ENCODE measurements at places on chromosomes 5 and 9.

GRCh38 chr5:137051161-137051560 lies 448.0 kb downstream of the SPOCK1 start:
- H3K4me1 ChIP-seq, result no peaks in the 10 kb centered on the region
- H3K36me3 ChIP-seq, result no peaks in the 10 kb centered on the region
- no peaks in the 10 kb centered on the region for H3K27me3 ChIP-seq
- DNase-seq, result no peak
- no peak overlapping the region for H3K4me3 ChIP-seq

DNA sequence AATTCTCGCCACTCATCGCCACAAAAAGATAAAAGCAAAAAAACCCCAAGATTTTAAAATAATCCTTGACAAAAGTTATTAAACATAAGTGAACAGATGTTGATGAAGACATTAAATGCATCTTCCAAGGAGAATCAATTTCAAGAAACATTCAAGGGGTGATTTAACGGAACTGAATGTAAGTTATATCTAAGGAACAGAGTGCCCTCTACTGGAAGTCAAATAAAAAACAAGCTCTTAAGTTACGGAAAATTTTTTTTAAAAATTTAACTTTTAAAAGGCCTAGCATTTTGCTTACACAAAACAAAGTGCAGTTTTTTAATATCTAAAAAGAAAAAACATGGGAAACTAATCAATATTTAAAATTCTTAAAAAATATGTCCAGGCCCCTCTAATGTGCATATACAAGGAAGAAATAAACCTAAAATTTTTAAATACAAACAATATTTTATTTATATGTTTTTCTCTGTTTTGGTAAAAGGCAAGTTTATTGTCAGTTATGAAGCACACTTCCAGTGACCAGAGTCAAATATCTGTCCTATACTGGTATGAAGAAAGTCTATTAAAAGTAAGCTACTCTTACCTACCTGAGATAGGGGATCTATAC lies 28.0 kb downstream of the TEX10 start:
- H3K36me3 ChIP-seq, result peaks cover 13% of the 10 kb centered on the region
- no peak overlapping the region for H3K4me3 ChIP-seq
- no peaks in the 10 kb centered on the region for H3K4me1 ChIP-seq
- H3K27ac ChIP-seq, result no peak overlapping the region

DNA sequence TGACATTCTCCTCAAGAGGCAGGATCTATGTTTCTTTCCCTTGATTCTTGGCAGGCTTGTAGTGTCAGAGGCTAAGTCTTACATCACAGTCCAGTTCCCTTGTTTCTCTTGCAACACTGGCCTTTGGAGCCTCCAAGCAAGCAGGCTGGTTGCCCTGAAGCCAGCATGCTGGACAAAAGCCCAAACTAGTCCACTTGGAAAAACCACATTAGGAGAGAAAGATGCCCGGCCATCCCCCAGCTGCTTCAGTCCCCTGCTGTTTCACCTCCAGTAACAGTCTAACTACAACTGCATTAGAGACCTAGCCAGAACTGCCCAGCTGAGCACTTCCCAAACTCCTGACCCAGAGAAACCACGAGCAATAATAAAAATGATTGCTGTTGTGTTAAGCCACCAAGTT lies 87.6 kb downstream of the ADAMTS6 start:
- H3K4me1 ChIP-seq, result no peaks in the 10 kb centered on the region
- no peak overlapping the region for H3K27ac ChIP-seq
- no peaks in the 10 kb centered on the region for H3K27me3 ChIP-seq
- H3K4me3 ChIP-seq, result no peak overlapping the region
- DNase-seq, result no peak
- H3K36me3 ChIP-seq, result no peaks in the 10 kb centered on the region

- peaks cover 18% of the 10 kb centered on the region for H3K27me3 ChIP-seq
- H3K27ac ChIP-seq, result no peak overlapping the region
- H3K4me1 ChIP-seq, result no peaks in the 10 kb centered on the region
- no peaks in the 10 kb centered on the region for H3K36me3 ChIP-seq
These were observed 18.7 kb downstream of the NSG2 start for GRCh38 chr5:174064171-174064570.

GRCh38 chr5:74570250-74570649 lies 70.3 kb downstream of the ENC1 start:
- H3K4me1 ChIP-seq, result no peaks in the 10 kb centered on the region
- H3K4me3 ChIP-seq, result no peak overlapping the region
- H3K36me3 ChIP-seq, result peaks cover 3% of the 10 kb centered on the region
- no peak overlapping the region for H3K27ac ChIP-seq
- DNase-seq, result no peak
- no peaks in the 10 kb centered on the region for H3K27me3 ChIP-seq

GRCh38 chr5:123610665-123611405 lies 98.9 kb downstream of the CSNK1G3 start:
- peaks cover 26% of the 10 kb centered on the region for H3K36me3 ChIP-seq
- peaks cover 13% of the 10 kb centered on the region for H3K4me1 ChIP-seq
- DNase-seq, result peak; percentile 8
- H3K4me3 ChIP-seq, result no peak overlapping the region
- H3K27ac ChIP-seq, result no peak overlapping the region

GRCh38 chr5:177529247-177530203 lies 12.8 kb upstream of the DDX41 start:
- no peaks in the 10 kb centered on the region for H3K27me3 ChIP-seq
- H3K4me3 ChIP-seq, result no peak overlapping the region
- peak overlapping the region; percentile 56 for H3K27ac ChIP-seq
- DNase-seq, result no peak
- peaks cover 29% of the 10 kb centered on the region for H3K36me3 ChIP-seq

DNA sequence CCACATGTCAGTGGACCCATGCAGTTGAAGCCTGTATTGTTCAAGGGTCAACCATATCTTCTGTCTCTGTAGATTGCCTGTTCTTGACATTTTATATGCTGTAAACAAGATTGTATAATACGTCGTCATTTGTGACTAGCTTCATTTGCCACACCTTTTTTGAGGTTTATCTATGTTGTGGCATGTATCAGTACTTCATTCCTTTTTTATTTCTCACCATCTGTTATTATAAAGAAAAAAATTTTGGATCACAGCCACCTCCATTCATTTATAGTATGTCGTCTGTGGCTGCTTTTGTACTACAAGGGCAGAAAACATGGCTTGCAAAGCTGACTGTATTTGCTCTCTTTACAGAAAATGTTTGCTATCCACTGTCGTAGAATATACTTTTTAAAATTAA lies 72.4 kb downstream of the TEK start:
- no peaks in the 10 kb centered on the region for H3K27me3 ChIP-seq
- no peaks in the 10 kb centered on the region for H3K36me3 ChIP-seq
- no peaks in the 10 kb centered on the region for H3K4me1 ChIP-seq
- no peak overlapping the region for H3K4me3 ChIP-seq
- no peak for DNase-seq

GRCh38 chr9:90107726-90108655 lies 503.2 kb downstream of the GADD45G start:
- no peak for DNase-seq
- peaks cover 6% of the 10 kb centered on the region for H3K27me3 ChIP-seq
- H3K36me3 ChIP-seq, result no peaks in the 10 kb centered on the region
- no peak overlapping the region for H3K4me3 ChIP-seq
- no peak overlapping the region for H3K27ac ChIP-seq

GRCh38 chr9:106911951-106912350 lies 49.0 kb downstream of the ZNF462 start:
- H3K27me3 ChIP-seq, result no peaks in the 10 kb centered on the region
- H3K36me3 ChIP-seq, result no peaks in the 10 kb centered on the region
- DNase-seq, result no peak
- H3K4me1 ChIP-seq, result no peaks in the 10 kb centered on the region
- no peak overlapping the region for H3K27ac ChIP-seq

- DNase-seq, result peak; percentile 40
- peaks cover 32% of the 10 kb centered on the region for H3K4me1 ChIP-seq
- H3K27ac ChIP-seq, result peak overlapping the region; percentile 77
- no peaks in the 10 kb centered on the region for H3K27me3 ChIP-seq
These were observed 452.8 kb upstream of the PTGER4 start for GRCh38 chr5:40226906-40227305.

GRCh38 chr9:84953252-84953773 lies 283.8 kb downstream of the NTRK2 start:
- no peaks in the 10 kb centered on the region for H3K4me1 ChIP-seq
- no peak overlapping the region for H3K4me3 ChIP-seq
- no peak overlapping the region for H3K27ac ChIP-seq
- H3K27me3 ChIP-seq, result peaks cover 13% of the 10 kb centered on the region
- no peaks in the 10 kb centered on the region for H3K36me3 ChIP-seq
- no peak for DNase-seq

GRCh38 chr9:128101231-128101661 lies 26.3 kb downstream of the PTGES2 start:
- H3K4me3 ChIP-seq, result no peak overlapping the region
- H3K27me3 ChIP-seq, result no peaks in the 10 kb centered on the region
- no peak for DNase-seq

GRCh38 chr5:44495280-44495679 lies 106.1 kb upstream of the FGF10 start:
- H3K27me3 ChIP-seq, result no peaks in the 10 kb centered on the region
- DNase-seq, result no peak
- H3K4me3 ChIP-seq, result no peak overlapping the region

GRCh38 chr5:2910401-2911175 lies 159.1 kb upstream of the IRX2 start:
- H3K4me1 ChIP-seq, result no peaks in the 10 kb centered on the region
- H3K27me3 ChIP-seq, result no peaks in the 10 kb centered on the region
- H3K36me3 ChIP-seq, result no peaks in the 10 kb centered on the region

DNA sequence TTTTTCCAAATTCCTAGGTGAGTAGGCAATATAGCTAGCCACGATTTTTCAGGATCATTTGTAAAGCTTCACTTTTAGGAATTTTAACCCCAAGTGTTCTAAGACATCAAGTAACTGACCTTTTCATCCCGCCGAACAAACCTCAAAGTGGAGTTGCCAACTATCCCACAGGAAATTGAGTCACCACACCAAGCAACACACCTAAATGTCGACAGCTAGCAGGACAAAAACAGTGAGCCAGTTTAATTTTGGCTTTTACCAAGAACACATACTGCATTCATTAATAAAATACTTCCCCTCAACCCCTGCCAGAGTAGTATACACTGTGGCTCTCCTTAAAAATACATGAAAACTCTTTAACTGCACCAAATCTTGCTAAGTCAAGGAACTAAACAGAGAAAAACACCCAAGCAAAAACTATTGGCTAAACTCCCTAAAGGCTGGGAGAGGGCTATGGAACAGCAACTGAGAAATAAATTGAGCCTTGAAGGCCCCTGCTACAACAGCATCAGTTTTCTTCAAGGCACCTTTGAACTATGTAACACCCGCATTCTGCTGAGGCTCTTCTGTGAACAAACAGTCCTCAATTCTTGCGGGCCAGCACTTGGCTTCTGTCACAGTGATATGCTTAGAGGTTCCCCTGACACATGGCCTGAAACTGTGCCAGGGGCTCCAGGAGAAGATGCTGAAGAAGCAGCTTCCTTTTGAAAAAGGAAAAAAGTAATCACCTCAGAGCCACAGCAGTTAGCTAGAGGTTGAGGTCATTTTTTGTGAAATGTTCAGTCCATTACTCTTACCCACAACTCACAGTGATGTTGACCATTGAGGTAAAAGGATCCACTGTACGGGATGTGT lies 459.6 kb downstream of the RAB3C start:
- no peak overlapping the region for H3K4me3 ChIP-seq
- peaks cover 15% of the 10 kb centered on the region for H3K27me3 ChIP-seq

GRCh38 chr9:133202688-133203453 lies 6.2 kb downstream of the OBP2B start:
- no peak for DNase-seq
- peaks cover 31% of the 10 kb centered on the region for H3K27me3 ChIP-seq

- peak overlapping the region; percentile 52 for H3K27ac ChIP-seq
- H3K4me1 ChIP-seq, result peaks cover 7% of the 10 kb centered on the region
- H3K36me3 ChIP-seq, result no peaks in the 10 kb centered on the region
- DNase-seq, result no peak
- peak overlapping the region; percentile 90 for H3K4me3 ChIP-seq
- peaks cover 69% of the 10 kb centered on the region for H3K27me3 ChIP-seq
These were observed 9.9 kb upstream of the TRIM36 start for GRCh38 chr5:115179394-115180164.

DNA sequence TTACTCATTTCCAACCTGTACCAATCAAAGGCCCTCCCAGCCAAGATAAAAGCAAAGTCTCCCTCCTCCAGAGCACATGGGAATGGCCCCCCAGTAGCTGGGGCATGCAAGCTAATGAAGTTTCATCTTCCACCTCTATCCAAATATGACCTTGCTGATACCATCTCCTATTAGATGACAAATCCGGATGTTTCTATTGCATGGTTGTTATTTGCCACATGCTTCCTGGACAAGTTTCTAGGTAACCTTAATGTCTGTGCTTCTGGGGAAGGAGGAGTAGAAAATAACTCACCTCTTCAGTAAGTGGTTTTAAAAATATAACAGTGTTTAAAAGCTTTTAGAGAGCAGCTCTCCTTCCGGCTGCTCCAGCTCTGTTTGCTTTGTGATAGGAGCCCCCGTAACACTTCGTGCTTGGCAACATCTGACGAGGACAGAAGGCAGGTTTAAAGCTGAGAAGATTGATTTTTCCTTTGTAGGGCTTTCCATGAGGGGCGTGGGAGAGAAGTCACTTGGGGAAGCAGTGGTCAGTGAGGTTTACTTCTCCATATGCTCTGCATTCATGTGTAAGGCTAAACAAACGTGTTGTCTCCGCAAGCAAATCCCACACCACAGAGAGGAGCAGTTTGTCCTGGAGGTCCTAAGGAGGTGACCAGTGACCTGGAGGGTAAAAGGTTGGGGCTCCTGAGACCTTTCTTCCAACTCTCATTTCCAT lies 40.3 kb upstream of the GLRX start:
- H3K27ac ChIP-seq, result peak overlapping the region; percentile 84
- DNase-seq, result no peak
- no peaks in the 10 kb centered on the region for H3K27me3 ChIP-seq
- H3K4me3 ChIP-seq, result no peak overlapping the region
- H3K4me1 ChIP-seq, result peaks cover 43% of the 10 kb centered on the region

- peaks cover 2% of the 10 kb centered on the region for H3K36me3 ChIP-seq
- H3K27me3 ChIP-seq, result no peaks in the 10 kb centered on the region
- no peak overlapping the region for H3K27ac ChIP-seq
- no peak for DNase-seq
These were observed 104.4 kb downstream of the PJA2 start for GRCh38 chr5:109305352-109305751.

DNA sequence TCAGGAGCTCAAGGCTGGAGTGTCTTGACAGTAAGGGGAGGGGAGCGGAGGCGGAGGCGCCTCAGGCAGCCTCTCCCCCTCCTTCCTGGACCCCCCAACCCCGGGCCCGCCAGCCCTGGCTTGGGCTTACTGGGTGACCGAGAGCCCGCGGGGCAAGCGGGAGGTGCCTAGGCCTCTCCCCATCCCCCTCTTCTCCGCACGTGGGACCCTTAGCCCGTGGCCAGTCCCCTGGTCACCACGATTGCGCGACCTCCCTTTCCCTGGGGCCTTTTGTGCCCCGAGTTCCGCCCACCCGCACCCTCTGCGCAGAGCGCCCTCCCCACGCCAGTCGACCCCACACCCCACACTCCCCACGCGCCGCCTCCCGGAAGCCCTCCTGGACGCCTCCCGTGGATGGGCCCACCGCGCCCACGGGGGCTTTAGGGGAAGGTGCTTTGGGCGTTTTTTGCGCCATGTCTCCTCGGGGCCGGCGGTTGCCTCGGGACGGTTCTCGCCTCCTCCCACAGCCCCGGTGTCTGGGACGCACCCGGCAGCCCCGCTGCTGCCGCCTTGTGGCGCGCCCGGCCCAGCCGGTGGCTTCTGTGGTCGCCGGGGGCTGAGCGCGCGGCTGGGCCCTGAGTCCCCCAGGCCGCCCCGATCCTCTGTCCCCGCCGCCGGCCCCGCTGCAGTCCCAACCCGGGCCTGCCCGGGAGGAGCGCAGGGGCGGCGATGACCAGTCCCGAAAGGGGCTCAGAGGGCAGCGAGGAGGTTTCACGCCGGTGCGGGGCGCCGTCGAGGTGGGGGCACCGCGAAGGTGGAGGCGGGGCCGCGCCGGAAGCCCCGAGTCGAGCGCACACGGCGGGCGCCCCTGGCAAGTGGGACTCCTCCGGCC lies 3.2 kb downstream of the TOR4A start:
- H3K27me3 ChIP-seq, result no peaks in the 10 kb centered on the region
- peaks cover 14% of the 10 kb centered on the region for H3K36me3 ChIP-seq
- H3K4me3 ChIP-seq, result no peak overlapping the region
- no peak for DNase-seq
- no peak overlapping the region for H3K27ac ChIP-seq

All from stimulated activated naive B cell treated with anti-CD40 and anti-IgM and Interleukin-4, amounts not matched to agents 10 μg/mL and 1 μg/mL and 100 μg/mL, for 72 hours (primary cell).